HCT116 (cell line): ENCODE measurements at places on chromosomes 3 and 15. TPM values are rescaled to one million over a fixed set of nuclear protein-coding genes. Genes with fewer than 3 reads are reported as not detected.

PPP2R3A gene
- total RNA-seq: 6.1 TPM

DNA sequence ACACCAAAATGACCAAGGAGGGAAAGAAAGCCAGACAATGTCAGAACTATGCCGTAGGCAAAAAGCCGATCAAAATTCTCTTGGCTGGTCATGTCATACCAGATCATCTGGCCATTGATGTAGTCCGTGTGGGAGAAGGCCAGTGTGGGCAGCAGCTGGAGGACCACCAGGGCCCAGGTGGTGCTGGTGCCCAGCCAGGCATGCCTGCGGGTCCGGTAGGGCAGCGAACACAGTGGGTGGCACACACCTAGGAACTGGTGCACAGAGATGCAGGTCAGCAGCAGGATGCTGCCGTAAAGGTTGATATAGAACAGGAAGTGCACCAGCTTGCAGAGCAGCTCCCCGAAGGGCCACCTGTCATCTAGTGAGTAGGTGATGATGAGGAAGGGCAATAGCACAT, 39.5 kb downstream of the MFSD1 start:
- no peak for DNase-seq
- H3K36me3 ChIP-seq: no peaks in the 10 kb centered on the region
- H3K4me1 ChIP-seq: no peaks in the 10 kb centered on the region
- H3K27me3 ChIP-seq: no peaks in the 10 kb centered on the region

DNA sequence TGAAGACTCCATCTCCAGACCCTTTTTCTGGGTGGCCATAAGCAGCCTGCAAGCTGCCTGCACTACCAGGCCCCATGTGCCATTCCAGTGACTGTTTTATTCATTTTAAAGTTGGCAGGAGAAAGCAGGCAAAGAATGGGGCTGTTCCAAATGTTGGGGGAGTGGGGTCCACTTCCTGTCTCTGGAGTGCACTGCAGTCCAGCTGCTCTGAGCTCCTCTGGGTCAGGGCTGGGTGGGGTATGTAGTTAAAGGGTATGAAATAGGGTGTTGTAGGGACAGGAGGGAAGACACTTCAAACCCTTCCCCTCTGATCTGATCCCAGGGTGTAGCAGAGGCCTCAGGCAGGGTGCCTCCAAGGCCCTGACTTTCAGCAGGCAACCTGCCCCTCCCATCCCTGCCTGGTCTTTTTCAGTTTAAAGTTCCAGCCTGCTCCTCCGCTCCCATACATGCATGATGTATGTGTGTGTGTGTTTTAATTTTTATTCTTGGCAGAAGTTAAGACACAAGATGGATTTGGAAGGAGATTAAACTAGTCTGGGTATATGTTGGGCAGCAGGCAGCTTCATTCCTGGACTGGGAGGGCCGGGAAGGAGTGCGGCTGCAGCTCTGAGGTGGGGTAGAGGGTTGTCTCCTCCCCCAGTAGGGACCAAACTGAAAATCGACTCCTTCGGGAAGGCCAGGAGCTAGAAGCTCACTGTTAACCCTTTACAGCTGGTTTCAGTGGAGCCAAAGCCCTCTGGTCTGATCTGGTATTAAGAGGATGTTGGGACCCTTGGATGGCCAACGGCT, 17.3 kb downstream of the BOC start:
- H3K36me3 ChIP-seq: no peaks in the 10 kb centered on the region
- H3K4me3 ChIP-seq: no peak overlapping the region
- H3K27ac ChIP-seq: no peak overlapping the region
- H3K4me1 ChIP-seq: peaks cover 16% of the 10 kb centered on the region
- DNase-seq: no peak

DNA sequence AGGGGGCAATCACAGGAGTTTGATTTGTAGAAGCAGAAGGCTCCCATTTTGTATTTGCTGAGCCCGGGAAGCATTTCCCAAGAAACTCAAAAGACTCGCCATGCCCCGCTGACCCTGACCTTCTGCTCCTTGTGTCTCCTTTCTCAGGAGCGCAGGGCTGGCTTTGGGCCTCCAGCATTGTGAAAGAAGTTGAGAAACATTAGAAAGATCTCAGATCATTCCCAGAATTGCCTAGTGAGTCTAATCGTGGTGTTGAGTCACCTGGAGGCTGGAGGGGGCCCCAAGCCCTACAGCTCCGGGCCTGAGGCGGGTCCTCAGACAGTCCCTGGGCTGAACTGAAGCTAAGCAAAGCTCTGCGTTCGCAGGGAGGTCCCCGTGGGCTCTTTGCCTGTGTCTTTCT, 10.9 kb upstream of the PIGZ start:
- no peak overlapping the region for H3K4me3 ChIP-seq
- no peaks in the 10 kb centered on the region for H3K4me1 ChIP-seq
- H3K36me3 ChIP-seq: no peaks in the 10 kb centered on the region

DNA sequence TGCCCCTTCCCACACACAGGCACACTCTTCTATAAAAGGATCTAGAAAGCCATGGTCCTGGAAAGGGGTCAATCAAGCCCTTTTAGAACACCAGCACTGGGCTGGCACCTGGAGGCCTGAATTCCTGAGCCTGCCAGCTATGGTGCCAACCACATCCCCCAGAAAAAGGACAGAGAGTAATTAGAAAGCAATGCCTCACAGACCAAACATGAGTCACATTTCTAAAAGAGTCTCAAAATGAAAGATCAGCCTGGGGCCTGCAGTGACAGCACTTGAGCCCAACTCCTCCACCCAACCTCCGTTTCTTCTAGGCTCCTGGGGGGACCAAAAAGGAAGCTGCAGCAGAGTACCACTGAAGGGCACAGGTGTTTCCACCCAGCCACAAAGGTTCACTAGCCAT, 14.1 kb downstream of the MYLK start:
- H3K4me3 ChIP-seq: no peak overlapping the region
- H3K27ac ChIP-seq: no peak overlapping the region
- no peaks in the 10 kb centered on the region for H3K36me3 ChIP-seq
